ENCODE measurements at places on chromosomes 7 and 10. TPM values are rescaled to one million over a fixed set of nuclear protein-coding genes. Genes with fewer than 3 reads are reported as not detected.

The STK32C gene
- polyA plus RNA-seq, result 7.6 TPM

The SPDYE1 gene
- polyA plus RNA-seq, result not detected

The DUSP5 gene
- 75.6 TPM for polyA plus RNA-seq

The ASB10 gene
- not detected for polyA plus RNA-seq

The LIPJ gene
- polyA plus RNA-seq, result not detected

The PRF1 gene
- not detected for polyA plus RNA-seq

The TCERG1L gene
- not detected for polyA plus RNA-seq

The GIMAP2 gene
- polyA plus RNA-seq, result 0.14 TPM

The GRID2IP gene
- not detected for polyA plus RNA-seq

The RPEL1 gene
- polyA plus RNA-seq, result not detected

The VAX1 gene
- 0.15 TPM for polyA plus RNA-seq
